Right renal cortex interstitium (tissue), 3 donors: ENCODE measurements at places on chromosomes 4 and X.

DNA sequence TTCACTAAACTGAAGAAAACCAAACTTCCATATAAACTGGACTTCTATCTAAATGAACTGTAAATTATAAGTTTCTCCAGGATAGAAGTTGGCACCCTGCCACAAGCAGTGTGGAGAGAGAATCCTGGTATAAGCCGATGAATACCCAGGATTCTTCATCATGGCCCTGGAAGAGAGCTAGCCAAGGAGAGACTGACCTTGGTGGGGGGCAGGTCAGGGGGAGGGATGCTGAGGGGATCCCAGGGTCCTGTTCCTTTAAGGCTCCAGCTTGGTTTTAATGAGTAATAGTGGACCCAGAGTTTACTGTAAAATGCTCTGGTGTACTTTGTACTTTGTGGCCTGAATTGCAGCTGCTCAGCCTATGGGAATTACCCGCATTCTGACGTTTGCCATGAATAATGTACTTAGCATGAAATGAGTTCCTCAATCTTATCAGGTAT is 16.9 kb downstream of the RASSF6 start:
- no peak for DNase-seq

DNA sequence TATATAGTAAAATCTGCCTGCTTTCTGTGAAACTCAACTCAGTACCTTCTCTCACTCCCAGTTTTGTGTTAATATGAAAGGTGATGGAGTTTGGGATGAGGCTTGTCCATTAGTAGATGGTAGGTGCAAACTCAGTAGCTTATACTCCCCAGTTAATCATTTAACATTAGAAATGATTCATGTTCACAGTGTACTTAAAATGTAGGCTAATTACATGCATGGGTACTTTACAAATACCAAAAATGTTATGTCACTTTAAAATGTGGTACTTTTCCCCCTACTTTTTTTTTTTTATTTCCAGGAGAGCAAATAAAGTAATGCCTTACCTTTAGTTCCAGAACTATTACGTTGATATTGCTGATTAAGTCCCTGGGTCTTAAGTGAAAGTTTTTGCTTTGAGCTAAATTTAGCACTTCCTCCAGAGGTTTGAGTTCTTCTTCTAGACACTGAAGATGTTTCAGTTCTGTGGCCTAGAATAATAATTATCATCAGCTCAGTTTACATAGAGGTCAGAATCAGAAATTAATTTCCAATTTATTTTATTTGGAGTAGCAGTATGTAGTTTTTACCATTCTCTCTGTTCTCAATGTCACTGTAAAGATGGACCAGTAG is 3.0 kb downstream of the IL2 start:
- no peak for DNase-seq

GRCh38 chr4:37001688-37002436 is 242.7 kb upstream of the NWD2 start:
- DNase-seq: no peak

DNA sequence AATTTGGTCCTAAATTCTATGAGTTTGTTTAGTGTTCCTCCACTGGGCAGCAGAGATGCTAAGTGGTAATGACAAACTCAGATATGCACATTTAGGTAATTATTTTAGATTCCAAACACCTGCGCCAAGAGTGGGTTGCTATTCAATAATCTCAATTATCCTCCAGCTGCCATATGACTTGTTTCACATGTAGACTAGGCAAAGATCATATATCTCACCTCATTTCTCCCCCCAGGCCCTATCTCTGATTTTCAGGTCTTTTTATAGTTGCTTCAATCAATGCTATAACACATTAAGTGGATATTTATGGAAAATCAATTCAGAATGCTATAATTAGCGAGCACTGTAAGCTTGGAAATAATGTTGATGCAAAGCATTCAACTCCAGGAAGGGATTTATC is 217.6 kb downstream of the KCTD8 start:
- no peak for DNase-seq

- DNase-seq: no peak
Measured at GRCh38 chr4:7024336-7024890, 18.8 kb upstream of the TADA2B start.

DNA sequence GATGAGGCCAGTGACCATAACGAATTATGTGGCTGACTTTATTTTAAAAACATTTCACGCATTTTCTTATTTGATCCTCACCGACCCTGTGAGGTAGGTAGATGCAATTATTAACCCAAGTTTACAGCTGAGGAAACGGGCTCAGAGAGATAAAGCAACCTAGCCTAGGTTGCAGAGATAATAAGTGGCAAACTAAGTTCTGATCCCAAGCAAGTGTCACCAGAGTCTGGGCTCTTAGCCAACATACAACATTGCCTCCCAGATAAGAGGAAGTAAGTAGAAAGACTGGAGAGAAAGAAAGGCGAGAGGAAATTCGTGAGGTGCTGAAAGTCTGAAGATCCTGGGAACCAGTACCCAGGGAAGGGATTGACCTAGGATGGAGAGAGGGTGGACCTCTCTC is 77.4 kb upstream of the GPR50 start:
- DNase-seq: no peak

DNA sequence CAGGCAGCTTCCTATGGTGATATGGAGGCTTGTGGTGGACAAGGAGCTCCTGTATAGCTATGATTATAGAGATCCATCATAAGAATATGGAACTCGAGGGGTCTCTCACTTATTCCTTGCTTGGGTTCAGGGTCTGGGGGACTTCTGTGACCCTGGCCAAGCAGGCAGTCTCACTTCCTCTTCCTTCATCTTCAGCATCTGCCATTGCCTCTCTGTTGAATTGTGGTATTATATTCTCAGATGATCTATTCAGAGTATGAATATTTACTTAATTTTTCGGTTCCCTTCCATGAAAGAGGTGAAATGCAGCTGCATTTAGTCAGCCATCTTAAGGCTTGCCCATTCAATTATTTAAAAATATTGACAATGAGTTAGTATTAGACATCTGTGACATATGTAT is 292.9 kb downstream of the SPIN4 start:
- DNase-seq: no peak

GRCh38 chr4:7634661-7635251 is 200.0 kb upstream of the PSAPL1 start:
- DNase-seq: no peak
